ENCODE measurements at places on chromosomes 2 and 18.
A peak's percentile ranks its signal among the peaks of the same experiment; 100 is the strongest.

- no peak for DNase-seq
Measured at GRCh38 chr2:249538-250042, 14.2 kb downstream of the SH3YL1 start.

- DNase-seq = no peak
Measured at GRCh38 chr2:37324786-37325624, at the start of gene PRKD3. PRKD3 (minus strand) TSS chr2:37324833; CDS start chr2:37316524, 8,309 bp downstream.

DNA sequence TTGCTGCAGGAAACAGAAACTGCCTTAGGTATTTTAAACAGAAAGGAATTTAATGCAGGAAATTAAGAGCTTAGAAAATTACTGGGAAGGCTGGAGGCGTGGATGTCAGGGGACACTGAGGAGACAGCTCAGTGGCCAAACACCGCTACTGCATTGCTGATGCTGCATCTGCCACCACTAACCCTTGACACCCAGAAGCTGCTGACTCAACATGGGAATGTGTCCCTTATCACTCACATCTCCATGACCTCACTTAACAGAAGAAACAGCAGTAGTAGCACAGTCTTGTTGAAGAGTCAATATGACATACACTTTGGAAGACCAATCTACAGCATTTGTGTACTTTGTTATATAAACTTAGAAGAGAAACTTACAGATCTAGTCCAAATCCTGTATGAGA, 906.1 kb downstream of the SLC4A3 start:
- DNase-seq = no peak

GRCh38 chr2:51960841-51961335, 929.0 kb upstream of the NRXN1 start:
- DNase-seq = no peak

- no peak for DNase-seq
Measured at GRCh38 chr2:40317046-40317445, 134.8 kb downstream of the SLC8A1 start.

- DNase-seq = no peak
Measured at GRCh38 chr2:30729031-30729430, 78.2 kb downstream of the CAPN13 start.

DNA sequence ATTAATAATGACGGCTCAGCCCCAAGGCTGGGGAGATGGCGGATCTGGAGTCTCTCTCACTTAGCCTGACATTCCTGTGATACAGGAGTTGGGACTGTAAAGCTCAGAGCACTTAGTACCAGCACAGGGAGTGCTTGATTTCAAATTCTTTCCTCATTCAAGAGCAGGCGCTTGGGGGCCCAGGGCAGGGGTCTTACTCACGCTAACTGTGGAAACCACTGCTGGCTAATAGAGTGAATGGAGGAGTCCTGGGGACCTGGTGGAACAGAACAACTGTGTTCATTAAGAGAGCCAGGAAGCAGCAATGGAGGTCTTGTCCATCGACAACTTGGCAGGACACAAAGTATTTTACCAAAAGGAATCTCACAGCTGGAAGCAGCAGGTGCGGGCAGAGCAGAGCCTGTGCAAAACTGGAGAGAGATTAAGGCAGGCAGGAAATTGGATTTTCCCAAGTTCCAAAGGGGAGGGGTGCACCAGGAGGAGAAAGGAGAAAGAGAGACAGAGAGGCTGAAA, 358.9 kb downstream of the TNS1 start:
- no peak for DNase-seq

DNA sequence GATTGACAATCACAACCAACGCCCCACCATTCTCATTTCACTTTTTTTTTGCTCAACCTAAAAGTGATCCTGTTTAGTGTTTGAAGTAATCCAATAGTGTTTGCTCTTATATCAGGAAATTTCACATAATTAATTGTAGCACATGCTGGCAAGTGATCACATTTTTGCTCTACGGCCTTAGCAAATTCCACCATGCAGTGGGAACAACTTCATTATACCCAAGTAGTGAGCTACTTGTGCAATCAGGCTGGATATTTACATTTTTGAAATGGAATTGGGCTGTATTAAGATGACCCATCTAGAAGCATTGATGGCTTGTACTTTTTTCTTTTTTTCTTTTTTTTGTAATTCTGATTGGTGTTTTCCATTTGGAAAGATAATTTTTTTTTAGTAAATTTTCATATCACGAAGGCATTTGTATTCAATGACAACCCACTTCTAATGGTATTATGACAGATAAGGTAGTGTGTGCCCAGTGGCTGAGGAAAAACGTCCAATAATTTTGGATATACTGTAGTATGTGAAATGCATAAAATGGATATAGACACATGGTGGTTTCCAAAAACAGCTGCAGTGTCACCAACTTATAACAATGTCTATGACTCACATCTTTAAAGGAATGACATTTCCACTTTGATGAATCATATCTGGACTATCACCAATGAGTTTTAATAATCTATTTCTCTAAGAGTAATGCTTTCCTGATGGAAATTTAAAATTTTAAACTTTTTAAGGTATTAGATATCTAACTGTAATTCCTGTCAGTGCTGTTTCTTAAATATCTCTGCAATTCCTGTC, 130.6 kb downstream of the COL6A3 start:
- DNase-seq = no peak

DNA sequence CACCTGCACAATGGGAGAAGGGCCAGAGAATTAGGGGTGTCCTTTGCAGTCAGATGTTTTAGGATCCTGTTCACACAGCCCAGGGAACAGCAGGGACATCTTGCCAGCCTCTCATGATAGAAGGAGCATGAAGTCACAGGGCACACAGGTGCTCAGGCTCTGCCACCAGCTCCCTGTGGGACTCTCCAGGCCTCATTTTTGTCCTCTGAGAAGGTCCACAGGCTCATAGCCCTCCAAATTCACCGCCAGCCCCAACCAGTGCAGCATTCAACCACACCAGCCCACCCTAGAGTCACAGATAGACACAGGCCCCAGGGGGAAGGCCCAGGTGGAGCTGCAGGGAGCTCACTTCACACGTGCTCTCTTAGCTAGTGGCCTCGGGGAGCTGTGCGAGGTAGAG, 391.7 kb downstream of the TNS1 start:
- no peak for DNase-seq

DNA sequence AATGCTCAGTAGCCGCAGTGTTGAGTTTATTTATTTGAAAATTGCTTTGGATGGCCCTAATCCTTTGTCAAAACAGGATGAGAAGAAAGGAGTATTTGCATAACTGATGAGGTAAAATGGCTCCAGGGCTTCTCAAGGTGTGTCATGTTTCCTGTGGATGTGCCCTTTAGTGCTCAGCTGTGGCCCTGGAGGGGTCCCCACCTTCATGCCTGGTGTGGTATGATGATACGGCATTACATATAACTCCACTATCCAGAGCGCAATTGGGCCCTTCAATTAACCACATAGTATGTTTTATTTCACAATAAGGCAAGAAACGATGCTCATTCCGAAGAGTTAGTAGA, 39.8 kb upstream of the TMEM178A start:
- DNase-seq = no peak

DNA sequence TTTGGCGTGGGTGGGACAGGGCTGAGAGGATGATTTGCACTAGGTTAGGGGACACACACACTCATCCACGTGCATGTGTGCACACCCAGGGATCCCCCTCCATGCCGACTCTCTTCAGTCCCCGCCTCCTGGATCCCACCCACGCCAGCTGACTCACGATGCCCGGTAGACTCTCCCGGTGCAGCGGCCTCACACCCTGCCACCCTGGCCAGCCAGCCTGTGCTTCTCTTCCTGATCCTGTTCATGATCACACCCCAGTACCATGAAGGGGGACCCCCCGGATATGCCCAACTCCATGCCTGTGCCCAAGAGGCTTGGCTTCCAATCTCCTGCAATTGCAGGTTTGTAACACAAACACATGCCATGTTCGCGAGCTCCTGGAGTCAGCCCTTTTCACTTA, 157.8 kb upstream of the HDAC4 start:
- no peak for DNase-seq

- DNase-seq = no peak
Measured at GRCh38 chr2:16635791-16636699, 29.6 kb downstream of the CYRIA start.

- no peak for DNase-seq
Measured at GRCh38 chr2:20803226-20803682, 19.6 kb downstream of the LDAH start.

DNA sequence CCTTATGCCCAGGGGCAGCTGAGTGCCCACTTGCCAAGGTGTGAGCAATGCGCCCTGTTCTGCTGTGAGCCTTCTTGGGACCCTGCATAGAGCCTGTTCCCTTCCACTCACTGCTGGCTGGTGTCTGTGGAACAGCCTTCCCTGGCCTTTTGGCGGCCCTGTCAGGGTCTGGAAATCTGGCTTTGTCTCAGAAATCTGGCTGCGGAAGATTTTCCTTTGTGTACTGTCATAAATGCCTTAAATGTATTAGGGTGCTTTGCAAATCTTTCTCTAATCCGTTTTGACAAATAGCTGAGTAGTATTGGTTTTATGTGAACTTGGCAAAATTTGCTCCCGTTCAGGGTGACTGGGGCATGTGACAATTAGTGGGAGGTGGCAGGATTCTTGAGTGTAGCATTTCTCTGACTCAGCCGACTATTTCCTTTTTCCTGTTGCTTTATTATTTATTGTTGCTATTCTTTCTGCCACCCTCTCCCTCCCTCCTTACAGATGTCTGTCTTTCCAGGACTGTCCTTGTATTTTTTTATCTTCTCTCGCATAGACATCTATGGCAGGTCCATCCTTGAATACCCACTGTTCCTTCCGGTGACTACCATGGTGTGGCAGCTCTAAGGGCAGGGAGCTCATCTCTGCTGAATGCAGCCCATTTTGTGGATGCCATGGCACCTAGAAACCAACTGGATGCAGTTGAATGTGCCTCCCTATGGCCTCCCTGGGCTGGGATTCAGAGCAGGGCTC, 41.8 kb downstream of the LDLRAD4 start:
- DNase-seq = no peak

GRCh38 chr18:8003878-8004675, 437.0 kb downstream of the PTPRM start:
- no peak for DNase-seq

DNA sequence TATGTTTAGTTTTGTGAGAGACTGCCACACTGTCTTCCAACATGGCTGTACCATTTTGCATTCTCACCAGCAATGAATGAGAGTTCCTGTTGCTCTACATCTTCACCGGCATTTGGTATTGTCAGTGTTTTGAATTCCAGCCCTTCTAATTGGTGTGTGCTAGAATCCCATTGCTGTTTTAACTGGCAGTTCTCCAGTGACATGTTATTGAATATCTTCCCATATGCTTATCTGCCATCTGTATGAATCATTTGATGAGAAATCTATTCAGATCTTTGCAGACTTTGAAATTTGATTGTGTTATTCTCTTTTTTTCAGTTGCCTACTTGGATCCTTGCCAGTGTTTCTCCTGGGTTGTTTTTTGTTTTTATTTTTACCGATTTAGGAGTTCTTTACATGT, 99.0 kb downstream of the SNTG2 start:
- no peak for DNase-seq

GRCh38 chr2:213566846-213567245, 282.6 kb downstream of the SPAG16 start:
- DNase-seq = no peak

DNA sequence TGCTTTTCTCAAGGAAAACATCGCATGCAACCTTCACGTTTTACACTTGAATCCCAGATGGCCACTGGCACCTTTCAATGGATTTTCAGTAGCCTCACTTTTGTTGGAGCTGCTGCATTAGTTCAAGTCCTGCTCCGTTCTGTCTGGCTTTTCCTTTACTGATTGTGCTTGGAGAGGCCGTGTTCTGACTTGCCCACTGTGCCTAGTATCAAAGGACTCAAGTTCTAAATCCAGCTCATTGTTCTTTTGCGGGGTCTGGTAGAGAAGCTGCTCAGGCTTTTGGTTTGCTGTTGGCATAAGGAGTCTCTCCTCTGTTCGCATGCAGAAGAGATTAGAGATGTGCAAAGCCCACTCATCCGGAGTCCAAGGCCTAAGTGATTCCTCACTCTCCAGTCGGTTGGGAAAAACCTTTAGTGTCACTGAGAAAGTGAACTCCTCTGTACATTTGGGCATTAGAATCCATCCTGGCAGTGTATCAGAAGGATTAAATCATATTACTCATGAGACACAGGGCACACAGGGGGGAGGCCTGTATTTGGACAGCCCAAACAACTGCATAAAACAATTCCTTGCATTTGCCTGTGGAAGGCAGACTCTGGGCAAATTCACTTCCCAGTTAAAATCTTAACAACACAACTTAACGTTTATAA, 69.7 kb downstream of the NCK2 start:
- no peak for DNase-seq

- peak; percentile 13 for DNase-seq
Measured at GRCh38 chr18:46071653-46072375, at the start of gene PSTPIP2. PSTPIP2 (minus strand) TSS chr18:46072260; CDS start chr18:46072188, 72 bp downstream.

All from stimulated activated CD4-positive, alpha-beta T cell treated with anti-CD3 and anti-CD28 coated beads, Interleukin-1b, Interleukin-23, amount 100 ng/mL, for 1 hour (primary cell).